ENCODE measurements at places on chromosomes 1 and 21. TPM values are rescaled to one million over a fixed set of nuclear protein-coding genes. Genes with fewer than 3 reads are reported as not detected.

DNA sequence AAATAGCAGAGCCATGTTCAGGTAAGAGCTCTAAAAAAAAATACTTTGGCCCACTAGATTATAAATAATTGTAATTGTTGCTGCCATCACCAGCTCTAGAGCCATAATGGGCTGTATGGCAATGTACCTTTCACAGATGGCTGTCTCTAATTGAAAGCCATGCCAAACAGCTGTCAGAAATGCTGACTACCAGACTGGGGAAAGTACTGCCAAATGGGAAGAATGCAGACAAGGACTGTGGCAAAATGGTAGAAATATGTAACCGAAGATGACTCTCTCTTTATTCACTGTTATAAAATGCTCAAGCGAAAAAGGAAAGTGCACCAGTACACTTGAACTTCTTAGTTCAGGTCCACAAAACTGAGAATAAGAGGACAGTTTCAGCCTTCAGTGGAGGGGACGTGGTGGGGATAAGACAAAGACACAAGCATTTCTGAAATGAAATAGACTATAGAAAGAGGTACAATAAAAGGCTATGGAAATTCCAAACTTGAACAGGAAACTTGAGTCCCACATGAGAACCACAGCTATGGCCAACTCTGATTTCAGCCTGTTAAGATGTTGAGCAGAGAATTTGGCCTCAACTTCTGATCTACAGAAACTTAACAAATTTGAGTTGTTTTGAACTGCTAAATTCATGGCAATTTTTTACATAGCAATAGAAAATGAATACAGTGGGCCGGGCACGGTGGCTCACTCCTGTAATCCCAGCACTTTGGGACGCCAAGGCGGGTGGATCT is 46.5 kb upstream of the LPGAT1 start:
- no peak for DNase-seq

DNA sequence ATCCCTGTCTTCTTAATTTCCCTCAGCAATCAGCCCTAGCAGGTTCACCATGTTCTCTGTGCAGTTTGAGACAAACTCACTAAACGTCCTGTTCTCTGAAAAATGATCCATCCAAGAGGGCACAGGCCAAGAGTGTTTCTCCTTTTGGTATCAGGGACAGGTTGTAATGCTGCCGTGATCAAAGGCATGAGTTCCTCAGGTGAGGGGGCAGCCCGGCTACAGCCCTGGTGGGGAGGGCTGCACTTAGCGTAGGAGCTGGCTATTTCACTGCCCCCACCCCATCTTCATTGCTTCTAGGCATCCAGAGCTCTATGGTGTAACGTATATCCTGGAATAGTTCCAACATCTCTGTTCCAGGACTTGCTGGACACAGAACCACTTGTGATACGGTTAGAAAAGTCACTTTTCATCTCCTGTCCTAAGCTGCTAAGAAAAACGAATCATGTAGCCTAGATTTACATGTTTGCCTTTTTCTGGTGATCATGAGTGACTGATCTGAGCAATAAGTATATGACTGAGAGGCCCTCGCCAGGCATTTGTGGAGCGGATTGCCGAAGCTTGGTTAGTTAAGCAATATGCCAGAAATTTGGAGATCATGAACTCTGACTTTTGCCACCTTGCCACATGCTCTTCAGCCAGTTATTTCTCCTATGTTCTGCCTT is 41.1 kb upstream of the SRP9 start:
- DNase-seq, result no peak

- no peak for DNase-seq
Observed at GRCh38 chr1:239706245-239706892, 320.0 kb downstream of the CHRM3 start.

DNA sequence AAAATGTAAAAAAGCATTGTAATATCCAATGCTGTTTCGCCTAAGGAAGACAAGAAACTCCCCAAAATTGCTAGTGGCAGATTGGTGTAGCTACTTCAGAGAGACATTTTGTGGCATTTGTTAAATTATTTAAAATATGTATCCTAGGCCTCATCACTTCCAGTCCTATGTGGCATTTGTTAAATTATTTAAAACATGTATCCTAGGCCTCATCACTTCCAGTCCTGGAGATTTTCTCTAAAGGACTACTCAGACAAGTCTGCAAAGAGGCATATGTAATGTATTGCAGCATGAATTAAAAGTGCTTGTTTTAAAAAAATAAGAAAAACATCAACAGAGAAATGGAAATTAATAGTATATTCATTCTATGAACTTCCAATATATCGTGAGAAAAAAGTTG is 95.6 kb upstream of the KCTD3 start:
- no peak for DNase-seq

DNA sequence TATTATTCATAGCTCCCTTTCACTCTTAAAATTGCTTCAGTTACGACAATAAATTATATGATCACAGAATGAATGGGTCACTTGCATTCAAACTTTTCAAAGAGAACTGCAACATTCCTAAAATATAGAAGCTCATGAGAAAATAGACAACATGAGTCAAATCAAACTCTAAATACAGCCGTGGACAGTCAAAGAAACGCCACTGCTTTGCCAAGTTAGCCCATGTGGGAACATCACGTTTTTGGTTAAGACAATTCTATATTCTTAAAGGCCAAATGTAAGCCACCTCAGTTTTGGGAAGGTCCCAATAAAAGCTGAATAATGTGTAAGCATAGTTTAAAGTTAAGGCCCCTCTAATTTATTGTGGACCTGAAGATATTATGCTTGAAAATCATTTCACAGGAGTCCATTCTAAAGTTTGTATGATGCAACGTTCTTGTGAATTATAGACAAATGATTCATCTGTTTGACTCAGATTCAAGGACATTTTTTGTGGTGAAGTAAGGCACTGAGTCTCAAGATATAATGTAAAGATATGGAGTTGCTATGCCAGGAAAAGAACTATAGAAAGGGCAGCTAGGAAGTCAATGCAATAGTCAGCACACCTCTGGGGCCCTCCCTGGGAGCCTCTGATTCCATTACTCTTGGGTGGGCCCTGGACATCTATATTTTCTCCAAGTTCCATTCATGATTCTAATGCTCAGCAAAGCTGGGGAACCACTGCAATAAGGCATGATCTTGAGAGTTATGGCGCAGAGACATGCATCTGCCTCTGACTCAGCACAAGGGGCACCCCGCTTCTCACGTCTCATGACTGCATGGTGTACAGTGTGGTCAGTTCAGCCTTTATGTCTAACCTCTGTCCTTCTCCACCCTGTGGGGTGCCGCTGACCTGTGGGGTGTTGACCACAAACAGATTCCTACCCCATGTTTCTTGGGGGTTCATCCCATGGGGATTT is 33.9 kb downstream of the ETS2 start:
- no peak for DNase-seq

DNA sequence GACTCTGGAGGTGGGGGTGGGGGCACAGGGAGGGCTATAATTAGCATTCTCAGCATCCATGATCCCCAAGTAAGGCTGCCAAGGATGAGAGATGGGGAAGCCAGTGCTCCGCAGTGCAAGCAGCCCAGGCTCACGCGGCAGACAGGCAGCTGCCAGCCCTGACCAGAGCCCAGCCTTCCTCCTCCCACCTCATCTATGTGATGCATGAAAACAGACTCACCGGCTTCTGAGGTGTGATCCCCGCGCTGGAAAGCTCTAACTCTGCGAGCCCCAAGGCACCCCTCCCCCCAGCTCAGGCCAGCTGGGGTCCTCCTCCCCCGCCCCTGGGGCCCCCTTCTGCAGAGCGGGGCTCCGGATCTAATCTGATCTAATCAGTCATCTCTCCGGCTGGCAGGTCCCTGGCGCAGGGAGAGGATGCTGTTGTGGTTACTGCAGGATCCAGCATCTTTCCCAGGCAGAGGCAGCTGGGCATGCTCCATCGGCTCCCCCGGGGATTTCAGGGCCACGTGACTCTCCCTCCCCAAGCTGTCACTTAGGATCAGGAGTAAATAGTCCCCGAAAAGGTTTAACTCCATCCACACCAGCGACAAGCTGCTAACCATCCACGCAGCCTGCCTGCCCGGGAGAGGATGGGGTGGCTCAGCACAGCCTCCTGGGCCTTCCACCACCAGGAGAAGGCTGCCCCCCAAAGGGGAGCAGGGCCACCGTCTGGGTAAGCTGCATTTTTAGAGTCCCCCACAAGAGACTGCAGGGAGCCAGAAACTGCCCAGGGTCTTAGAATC is at the start of gene PLEKHA6:
Gene PLEKHA6, minus strand, starts transcription at position 456 of the 782 bp plus-strand sequence. CDS start 86,202 bp downstream, outside the sequence.
- peak; percentile 97 for DNase-seq

DNA sequence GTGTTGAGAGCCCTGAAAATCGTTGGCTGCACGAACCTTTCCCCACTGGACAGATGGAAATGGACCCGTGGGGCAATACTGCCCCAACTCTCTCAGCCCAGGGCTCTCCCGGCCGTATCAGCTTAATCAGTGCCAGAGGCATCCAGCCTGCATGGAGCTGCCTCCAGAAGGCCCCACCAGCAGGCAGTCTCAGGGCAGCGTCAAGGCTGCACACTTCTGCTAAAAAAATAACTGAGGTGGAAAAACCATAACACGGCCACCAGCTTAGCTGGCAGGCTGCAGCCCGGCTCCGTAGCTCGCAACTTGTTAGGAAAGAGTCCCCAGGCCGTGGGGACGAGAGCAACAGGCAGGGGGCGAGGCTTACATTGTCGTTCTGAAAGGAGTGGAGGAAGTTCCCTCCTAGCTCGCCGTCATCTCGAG is 27.9 kb downstream of the MRPL37 start:
- no peak for DNase-seq

DNA sequence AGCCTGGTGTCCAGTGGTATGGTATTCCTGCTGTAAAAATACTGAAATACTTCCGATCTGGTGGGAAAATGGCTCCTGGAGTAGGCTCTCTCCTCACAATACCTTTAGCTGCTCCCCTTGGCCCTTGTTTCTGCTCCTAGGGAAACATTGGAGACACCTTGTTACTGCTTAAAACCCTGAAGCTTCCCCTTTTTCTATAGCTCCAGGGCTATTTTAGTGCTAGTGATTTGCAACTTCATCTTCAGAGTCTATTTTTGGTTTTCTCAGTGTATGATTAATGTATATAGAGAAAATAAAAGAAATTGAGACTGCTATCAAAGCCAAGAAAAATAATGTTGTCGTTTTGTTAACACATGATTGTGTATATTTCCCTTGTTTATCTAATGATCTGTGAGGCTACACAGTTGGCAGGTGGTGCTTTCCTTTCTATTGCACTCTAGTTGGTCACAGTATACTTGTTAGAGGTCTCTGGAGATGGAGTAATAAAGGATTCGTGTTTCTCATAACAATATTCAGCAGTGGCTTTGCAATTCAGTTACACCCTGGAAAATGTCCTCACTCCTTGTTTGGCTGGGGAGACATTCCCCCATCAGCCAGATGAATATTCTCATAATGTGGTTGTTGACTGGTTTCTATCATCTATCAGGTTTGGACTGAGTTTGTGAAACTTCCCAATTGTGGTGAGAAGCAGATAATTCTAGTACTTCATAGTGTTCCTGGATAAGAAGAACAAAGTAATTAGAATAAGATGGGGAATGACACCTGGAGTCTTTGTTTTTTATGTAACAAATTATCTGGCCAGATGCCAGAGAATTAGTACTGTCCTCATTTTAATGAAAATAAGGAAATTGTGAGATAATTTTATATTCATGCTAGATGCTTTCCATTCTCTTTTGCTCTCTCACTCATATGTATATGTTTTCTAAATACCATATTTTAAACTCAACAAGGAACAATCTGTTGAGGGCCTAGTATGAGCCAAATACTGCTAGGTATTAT is 44.8 kb upstream of the CACYBP start:
- no peak for DNase-seq

DNA sequence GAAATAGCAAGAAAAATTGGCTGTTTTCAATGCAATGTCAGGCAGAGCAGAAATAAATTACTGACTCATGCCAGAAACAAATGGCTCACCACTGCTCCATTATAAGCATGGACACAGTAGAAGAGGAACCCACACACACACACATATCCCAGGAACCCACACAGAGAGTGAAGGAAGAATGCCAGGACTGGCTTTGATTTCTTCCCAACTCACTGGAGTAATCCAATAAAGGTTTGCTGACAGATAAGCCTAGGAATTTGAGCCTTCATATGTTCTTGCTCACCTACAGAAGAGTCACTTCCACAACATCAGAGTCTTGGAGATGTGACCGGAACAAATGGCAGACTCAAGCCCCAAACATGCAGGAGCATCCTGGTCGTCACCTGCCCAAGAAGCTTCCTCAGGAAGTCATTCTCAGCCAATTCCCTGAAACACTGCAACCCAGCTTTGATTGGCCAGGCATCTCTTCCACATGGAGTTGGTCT is 2.2 kb downstream of the SH3BP5L start:
- no peak for DNase-seq

CDCA8 gene
- total RNA-seq, result 10.4 TPM

C1orf105 gene
- not detected for total RNA-seq

IL19 gene
- total RNA-seq, result not detected

C1orf210 gene
- total RNA-seq, result not detected

SVBP gene
- total RNA-seq, result 100 TPM

DNASE2B gene
- total RNA-seq, result not detected

FAM177B gene
- not detected for total RNA-seq

All from glutamatergic neuron (in vitro differentiated cells).